Neuronal stem cell (in vitro differentiated cells): ENCODE measurements at places on chromosomes 2 and 18.

DNA sequence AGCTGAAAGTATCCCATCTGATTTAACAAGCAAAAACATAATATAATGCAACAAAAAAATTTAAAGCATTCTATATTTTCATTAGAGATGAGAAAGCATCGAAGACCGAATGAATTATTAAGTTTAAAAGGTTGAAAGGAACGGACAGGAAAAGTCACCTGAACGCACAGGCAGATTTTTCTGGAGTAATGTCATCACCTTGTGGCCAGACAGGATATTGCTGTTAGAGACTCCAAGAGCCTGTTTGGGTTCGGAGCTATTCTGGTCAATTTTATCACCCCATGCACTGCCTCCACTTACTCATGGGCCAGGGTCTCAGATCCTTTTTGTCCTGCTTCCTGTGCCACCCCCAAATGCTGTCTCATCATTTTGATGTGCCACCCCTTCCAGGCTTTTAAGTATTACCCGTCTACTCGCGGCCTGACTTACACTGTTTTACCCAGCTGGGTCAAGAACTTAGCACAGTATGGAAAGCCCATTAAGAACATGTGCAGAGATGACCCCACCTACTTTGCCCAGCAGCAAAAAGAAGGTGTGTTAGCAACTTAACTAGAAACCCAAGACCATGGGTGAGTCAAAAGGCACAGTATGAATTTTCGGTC is 27.3 kb downstream of the GKN2 start:
- peak; percentile 45 for DNase-seq
- peaks cover 2% of the 10 kb centered on the region for H3K27me3 ChIP-seq
- no peak overlapping the region for H3K4me3 ChIP-seq

- H3K4me3 ChIP-seq = no peak overlapping the region
- no peaks in the 10 kb centered on the region for H3K27me3 ChIP-seq
- no peak overlapping the region for H3K27ac ChIP-seq
- H3K4me1 ChIP-seq = no peaks in the 10 kb centered on the region
- DNase-seq = no peak
Observed at GRCh38 chr2:124874219-124874618, 849.1 kb downstream of the CNTNAP5 start.

DNA sequence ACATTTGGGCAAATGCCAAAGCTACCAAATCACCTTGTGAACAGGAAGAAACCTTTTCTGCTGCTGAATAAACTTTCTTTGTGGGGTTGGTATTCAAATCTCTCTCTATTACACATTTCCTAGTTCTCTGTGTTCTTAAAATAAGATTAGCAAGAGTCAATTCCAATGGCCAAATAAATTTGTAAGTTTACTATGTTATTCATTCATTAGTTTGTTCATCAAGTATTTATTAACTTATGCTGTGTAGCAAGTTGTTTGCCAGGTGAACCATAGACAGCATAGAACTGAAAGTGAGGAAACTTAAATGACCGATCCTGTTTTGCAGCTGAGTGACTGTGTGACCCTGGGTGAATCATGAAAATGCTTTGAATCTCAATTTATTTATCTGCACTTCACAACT is 37.7 kb upstream of the FSHR start:
- H3K4me1 ChIP-seq = no peaks in the 10 kb centered on the region
- no peak for DNase-seq
- H3K27ac ChIP-seq = no peak overlapping the region
- H3K4me3 ChIP-seq = no peak overlapping the region

DNA sequence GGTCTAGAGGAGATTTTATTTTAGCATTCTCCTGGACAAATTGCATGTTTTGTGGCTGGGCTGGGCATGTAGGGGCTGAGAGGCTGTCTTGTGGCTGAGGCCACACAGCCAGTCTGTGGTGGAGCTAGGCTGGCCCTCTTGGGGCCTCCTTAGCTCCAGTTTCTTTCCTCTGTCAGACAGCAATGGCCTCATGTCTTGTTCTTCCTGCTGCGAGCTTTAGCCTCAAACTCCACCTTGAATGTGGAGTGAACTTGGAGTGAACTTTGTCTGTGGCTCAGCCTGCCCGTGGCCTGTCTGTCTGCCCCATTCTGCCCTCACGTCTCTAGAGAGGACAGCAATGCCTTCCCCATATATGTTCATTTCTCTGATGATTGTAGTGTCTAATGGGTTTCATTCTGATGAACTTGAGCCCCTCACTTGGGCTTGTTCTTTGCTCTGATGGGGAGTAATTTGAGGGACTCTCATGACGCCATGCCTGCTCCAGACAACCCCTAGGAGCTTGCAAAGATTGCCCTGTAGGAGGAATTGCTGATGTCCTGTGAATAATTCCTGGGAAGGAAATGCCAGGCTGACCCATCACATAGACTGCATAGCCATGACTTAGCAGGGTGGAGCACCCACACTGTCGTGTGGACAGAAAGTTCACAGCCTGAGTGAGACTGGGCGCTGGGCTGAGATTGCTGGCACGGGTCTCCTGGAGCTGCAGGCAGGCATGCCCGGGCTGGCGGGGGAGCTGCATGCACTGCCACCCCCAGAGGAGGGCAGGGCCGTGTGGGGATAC is 42.6 kb downstream of the ASAP2 start:
- no peak overlapping the region for H3K4me3 ChIP-seq
- no peaks in the 10 kb centered on the region for H3K36me3 ChIP-seq
- H3K27ac ChIP-seq = no peak overlapping the region

DNA sequence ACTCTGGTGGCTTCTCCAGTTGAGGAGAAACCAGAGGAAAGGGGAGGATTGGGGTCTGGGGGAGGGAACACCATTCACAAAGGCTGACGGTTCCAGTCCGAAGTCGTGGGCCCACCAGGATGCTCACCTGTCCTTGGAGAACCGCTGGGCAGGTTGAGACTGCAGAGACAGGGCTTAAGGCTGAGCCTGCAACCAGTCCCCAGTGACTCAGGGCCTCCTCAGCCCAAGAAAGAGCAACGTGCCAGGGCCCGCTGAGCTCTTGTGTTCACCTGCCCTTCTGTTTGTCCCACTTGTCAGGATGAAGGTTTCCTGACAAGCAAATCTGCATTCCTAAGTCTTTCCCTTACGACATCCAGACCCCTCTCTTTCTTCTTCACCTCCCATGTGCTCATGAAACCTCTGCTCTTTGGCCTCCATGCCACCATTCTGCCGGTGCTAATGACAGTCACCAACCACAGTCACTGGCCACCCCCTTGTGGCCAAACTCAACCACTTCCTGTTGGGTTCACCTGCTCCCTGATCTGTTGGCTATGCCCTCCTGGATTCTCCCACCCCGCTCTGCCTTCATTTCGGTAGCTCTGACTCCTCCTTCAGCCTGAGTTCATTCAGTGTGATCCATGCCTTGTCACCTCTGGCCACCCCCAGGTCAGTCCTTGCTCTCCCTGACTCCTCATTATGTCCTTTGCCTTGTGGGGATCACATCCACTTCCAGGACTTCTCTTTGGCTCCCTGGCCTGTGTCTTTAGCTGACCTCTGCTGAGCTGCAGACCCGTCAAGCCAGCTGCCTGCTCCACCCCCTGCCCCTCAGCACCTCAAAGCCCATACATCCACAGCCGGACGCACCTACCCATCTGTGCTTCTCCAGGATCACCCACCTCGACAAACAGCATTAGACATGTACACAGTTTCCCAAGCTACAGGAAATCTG is 17.6 kb downstream of the EMX1 start:
- H3K27me3 ChIP-seq = no peaks in the 10 kb centered on the region
- no peaks in the 10 kb centered on the region for H3K36me3 ChIP-seq
- H3K4me3 ChIP-seq = no peak overlapping the region
- DNase-seq = no peak
